ENCODE measurements at places on chromosomes 7 and 10.

DNA sequence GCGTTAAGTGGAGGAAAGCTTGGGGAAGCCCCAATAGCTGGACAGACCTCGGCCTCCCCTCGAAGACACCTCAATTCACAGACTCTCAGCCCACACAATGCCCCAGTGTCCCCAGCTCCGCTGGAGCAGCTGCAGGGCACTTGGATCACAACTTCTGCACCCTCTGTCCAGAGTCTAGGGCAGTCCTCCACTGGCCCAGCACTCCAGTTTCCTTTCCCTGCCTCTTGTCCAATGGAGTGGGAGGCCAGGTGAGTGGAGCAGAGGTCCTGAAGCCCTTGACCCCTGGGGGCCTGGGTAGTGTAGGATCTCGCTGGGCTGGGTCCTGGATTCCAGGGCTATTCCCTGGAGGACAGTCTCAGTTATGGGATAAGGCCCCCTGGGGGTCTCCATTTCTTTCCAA lies 11.9 kb downstream of the SFRP5 start:
- no peak for DNase-seq

DNA sequence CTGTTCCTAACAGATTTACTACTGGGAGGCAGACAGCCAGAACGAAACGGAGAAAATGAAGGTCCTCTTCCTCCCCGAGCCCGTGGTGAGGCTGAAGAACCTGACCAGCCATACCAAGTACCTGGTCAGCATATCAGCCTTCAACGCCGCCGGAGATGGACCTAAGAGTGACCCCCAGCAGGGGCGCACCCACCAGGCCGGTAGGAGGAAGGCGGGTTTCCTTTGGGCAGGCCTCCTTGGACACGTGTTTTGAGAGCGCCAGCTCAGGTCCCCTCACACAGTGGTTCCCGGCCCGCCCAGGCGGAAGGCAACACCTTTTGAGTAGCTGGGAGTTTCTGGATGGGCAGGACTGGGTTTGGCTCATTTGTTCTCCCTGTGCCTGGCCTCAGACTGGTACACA lies 474.0 kb upstream of the FOXK1 start:
- DNase-seq = no peak

DNA sequence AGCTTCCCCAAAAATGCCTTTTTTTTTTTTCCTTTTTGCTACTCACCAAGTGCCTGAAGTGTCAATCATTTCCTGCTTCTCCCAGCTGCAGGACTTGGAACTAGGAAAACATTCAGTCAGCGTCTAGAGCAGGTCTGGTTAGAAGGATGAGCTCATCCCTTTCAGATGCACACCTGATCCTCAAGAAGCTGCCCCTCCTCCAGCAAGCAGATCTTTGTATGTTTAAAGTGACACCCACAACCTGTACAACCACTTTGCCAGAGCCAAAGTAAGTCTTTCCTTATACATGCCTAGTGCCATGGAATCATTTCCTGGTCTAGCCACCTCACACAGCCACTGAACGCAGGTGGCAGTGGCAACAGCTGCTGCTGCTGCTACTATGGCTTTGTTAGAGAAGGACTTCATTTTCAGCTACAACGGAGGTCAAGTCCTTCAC lies 10.4 kb upstream of the USP54 start:
- DNase-seq = no peak

GRCh38 chr10:70504521-70505358 lies 26.2 kb downstream of the PALD1 start:
- no peak for DNase-seq

DNA sequence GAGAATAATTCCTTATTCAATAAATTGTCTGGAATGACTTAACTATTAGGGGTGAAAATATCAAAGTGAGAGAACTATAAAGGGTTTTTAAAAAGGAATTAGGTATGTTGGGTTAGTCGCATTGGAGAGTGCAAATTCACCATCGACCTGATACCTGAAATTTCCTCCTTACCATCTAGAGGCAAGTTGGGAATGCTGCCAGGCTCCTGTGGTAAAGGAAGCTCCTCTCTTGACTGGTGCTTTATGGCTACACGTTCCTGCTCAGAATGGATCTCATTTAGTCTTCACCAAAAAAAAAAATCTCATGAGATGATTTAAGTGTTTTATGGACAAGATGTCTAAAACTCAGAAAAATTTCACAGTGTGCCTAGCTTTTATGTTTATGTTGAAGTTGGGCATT lies 129.8 kb downstream of the EGFR start:
- DNase-seq = no peak

DNA sequence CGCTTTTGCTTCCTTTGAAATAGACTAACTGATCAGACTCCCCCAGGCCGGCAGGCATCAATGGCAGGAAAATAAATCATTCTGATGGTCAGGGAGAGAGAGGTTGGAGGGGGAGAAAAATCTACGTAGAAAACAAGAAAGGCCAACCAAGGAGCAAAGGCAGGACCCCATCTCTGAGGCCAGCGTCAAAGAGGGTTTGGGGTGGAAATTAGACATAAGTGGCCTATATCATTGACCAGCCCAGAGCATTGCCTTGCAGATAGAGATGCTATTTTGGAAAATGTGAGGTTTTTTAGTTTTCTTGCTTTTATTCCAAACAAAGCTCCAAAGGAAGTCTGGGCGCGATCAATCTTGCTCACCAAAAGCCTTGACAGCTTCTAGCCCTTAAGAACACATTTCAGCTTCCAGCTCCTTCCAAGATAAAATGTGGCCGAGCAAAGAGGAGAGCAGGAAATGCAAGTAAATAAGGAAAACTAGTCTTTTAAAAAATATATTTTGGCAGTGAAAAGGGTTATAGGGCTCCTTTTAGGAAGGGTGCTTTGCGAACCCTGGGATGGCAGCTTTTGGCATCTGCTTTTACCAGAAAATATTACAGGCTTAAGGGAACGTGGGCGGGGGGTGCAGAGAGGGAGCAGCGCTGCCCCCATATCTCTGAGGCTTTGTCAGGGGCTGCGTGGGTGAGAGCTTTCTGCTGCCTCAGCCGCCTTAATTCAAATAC lies 2.0 kb upstream of the HOXA2 start:
- no peak for DNase-seq

GRCh38 chr7:111765751-111766643 lies 203.7 kb upstream of the IMMP2L start:
- DNase-seq = no peak

DNA sequence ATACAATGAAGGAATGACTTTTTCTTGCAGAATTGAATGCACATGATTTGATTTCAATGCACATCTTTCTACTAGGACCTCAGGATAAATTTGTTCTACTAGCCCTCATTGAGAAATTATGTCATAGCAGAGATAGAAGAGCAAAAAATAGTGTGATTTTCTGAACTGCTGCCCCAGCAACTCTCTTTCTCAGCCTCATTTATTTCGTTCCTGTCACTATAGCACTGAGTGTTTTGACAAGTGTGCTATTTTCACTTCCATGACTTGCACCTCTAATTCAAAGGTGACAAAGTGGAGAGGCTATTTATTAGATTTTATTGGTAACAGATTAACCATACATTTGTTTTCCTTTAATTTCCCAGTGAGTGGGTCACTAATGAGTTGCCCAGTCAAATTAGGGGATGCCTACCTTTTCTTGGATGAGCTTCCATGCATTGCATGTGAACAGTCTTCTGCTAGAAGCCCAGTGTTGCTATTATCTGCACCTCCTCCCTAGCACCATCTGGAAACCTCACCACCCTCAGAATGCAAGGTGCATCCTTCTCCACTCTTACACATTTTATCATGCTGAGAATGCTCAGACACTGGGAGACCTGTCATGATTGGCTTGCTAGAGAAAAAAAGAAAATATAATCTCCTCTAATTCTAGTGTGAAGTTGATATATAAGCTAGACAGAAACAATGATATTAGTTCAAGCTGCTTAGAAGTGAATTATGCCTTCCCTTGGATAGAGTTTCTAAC lies 119.6 kb upstream of the CTTNBP2 start:
- DNase-seq = no peak

DNA sequence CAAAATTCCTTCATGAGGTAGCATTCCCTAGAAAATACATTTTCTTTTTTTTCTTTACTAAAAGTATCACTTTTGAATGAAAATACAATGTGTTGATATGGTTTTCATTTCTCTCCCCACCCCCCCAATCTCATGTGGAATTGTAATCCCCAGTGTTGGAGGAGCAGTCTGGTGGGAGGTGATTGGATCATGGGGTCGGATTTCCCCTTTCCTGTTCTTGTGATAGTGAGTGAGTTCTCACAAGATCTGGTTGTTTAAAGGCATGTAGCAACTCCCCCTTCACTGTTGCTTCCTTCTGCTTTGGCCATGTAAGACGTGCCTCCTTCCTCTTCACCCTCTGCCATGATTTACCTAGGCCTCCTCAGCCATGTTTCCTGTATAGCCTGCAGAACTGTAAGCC lies 790.3 kb upstream of the KCND2 start:
- DNase-seq = peak; percentile 11

- peak; percentile 94 for DNase-seq
Observed at GRCh38 chr7:17041324-17041723, 159.5 kb upstream of the AGR3 start.

GRCh38 chr10:116775488-116776400 lies 33.4 kb upstream of the HSPA12A start:
- no peak for DNase-seq

- DNase-seq = no peak
Observed at GRCh38 chr7:117698018-117698417, 175.2 kb downstream of the CTTNBP2 start.

- DNase-seq = no peak
Observed at GRCh38 chr7:47943676-47944474, 4.4 kb downstream of the PKD1L1 start.
